Islet precursor cell (in vitro differentiated cells): ENCODE measurements at places on chromosomes 7 and 10.

DNA sequence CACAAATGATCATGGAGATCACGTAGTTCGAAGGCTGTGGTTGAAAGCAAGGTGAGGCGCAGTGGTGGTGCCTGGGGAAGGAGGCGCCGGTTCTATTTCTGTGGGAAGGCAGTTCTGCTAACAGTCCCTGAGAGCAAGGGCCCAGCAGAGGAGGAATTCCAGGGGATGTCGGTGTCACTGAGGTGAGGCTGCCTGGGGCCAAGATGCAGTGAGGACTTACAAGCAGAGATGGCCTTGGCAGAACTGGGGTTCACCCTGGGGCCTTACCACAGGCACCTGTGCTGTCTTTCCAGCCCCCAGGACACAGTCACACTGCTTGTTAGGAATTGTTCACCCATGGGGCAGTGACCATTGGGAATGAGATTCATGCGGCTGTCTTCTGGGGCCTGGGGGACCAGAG lies 26.7 kb downstream of the GBX1 start:
- DNase-seq = peak; percentile 31

- DNase-seq = peak; percentile 88
Measured at GRCh38 chr7:101922631-101923601, 105.5 kb downstream of the CUX1 start.

DNA sequence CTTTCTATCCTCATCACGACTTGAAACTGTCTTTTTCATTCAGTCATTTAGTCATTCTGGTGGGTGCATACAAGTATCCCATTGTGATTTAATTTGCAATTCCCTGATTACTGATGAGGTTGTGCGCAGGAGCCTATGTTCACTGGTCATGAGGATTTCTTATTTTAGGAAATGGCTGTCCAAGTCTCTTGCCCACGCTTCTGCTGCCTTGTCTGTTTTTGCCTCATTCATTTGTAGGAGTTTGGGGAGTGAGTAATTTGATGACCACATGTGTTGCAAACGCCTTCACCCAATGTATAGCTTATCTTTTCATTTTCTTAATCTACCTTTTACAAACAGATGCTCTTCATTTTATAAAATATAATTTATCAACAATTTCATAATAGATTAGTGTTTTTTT lies 127.3 kb downstream of the ARHGAP22 start:
- DNase-seq = no peak

GRCh38 chr7:20894806-20895205 lies 108.1 kb upstream of the SP8 start:
- no peak for DNase-seq

GRCh38 chr10:50512743-50513416 lies 110.9 kb downstream of the SGMS1 start:
- DNase-seq = no peak

GRCh38 chr7:156865493-156865892 lies 27.5 kb downstream of the LMBR1 start:
- no peak for DNase-seq

- DNase-seq = no peak
Measured at GRCh38 chr7:93092757-93093370, 24.9 kb downstream of the SAMD9 start.

DNA sequence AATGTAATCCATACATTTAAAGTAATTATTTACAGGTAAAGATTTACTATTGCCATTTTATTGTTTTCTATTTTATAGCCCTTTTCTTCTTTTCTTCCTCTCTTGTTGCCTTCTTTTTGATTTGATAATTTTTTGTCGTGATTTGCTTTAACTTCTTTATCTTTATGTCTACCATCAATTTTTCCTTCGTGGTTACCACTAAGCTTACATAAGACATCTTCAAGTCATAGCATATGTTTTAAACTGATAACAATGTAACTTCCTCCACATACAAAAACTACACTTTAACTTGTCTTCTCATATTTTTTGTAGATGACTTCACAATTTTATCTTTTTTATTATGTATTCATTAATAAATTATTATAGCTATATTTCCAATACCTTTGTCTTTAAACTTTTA lies 316.6 kb downstream of the PLXDC2 start:
- DNase-seq = no peak

- no peak for DNase-seq
Measured at GRCh38 chr7:158907390-158907789, 51.0 kb downstream of the DYNC2I1 start.

GRCh38 chr10:98481404-98481945 lies 34.7 kb upstream of the HPS1 start:
- DNase-seq = no peak

DNA sequence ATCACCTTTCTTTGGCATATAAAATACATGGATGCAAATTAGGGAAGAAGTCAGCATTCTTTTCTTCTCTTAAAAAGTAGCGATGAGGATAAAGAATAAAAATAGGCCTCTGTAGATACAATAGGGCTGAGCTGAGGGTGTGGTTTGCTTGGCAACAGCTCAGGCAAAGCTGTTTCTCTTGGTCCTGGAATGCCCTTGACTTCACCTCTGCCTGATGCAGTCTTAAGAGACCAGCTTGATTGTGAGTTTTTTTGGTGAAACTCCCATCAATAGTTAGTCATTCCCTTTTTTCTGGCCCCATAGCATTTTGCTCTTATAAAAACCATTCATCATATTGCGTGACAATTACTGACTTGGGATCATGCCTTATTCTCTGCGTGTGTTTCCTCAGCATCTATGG lies 42.1 kb upstream of the MKLN1 start:
- DNase-seq = no peak

- DNase-seq = no peak
Measured at GRCh38 chr7:103525937-103526336, 79.9 kb upstream of the SLC26A5 start.

GRCh38 chr7:154841731-154842331 lies 161.1 kb downstream of the PAXIP1 start:
- DNase-seq = no peak

GRCh38 chr10:110681023-110681681 lies 37.0 kb downstream of the RBM20 start:
- DNase-seq = peak; percentile 88

- DNase-seq = peak; percentile 25
Measured at GRCh38 chr7:84633-85020, 107.7 kb upstream of the FAM20C start.

- DNase-seq = peak; percentile 91
Measured at GRCh38 chr10:81873932-81874816, 820 bp upstream of the NRG3 start.

GRCh38 chr10:1241322-1241890 lies 185.2 kb downstream of the WDR37 start:
- peak; percentile 51 for DNase-seq

- no peak for DNase-seq
Measured at GRCh38 chr7:151238924-151239836, 6.9 kb downstream of the CHPF2 start.

DNA sequence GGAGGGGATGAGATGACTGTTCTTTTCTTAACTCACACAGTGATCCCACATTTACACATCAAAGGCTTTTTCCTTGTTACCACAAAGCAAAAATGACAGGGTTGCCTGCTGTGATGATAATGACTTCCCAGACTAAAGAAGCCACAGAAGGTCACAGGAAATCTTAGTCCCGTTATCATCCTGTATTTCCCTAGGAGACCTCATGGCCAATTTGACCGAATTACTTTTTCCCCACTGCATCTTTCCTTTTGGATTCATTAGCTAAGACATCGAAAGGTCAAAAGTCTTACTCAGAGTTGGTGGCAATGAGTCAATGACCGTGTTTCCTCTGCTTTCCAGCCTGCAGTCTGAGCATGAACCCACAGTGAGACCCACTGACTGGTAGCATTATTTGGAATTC lies 130.1 kb upstream of the INHBA start:
- DNase-seq = no peak

DNA sequence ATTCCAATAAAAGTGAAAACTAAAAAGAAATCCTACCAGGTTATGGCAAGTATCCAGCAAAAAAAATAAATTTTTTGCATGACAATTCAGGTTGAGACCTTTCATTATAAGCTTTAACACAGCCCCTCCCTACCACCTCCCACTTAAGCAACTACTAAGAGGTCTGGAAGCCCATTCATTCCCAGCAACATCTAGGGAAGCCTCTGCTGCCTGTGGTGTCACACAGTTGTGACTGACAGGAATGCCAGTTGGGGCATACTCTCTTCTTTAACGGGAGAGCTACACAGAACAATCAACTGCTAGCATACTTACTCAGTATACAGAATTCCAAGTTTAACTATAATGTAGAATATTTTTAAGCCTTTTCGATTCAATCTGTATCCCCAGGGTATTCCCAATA lies 27.8 kb downstream of the ABI1 start:
- DNase-seq = peak; percentile 56

- peak; percentile 71 for DNase-seq
Measured at GRCh38 chr7:35424869-35425495, 171.1 kb upstream of the TBX20 start.

DNA sequence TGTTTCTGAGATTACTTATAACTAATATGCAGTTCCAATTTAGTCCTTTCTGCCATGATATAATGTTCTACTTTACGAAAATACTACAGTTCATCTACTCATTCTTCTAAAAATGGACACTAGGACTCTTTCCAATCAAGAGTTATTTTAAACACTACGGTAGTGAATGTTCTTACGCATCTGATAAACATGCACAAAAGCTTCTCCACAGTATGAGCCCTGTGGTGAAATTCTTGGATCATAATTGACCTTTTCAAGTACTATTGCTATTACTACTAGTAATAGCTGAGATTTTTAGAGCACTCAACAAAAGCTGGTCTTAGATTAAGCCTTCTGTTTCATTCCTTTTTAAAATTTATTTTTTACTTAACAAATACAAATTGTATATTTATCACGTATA lies 106.4 kb downstream of the CH25H start:
- DNase-seq = no peak

DNA sequence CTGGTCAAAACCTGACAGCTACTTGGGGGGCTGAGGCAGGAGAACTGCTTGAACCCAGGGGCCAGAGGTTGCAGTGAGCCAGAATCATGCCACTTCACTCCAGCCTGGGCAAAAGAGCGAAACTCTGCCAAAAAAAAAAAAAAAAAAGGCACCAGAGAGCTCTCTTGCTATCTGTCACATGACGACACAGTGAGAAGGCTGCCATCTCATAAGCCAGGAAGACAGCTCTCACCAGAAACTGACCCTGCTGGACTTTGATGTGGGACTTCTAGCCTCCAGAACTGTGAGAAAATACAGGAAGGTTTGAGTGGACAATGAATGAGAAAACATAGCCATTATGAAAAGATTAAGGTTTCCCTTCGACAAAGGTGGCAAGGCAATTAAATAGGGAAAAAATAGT lies 51.1 kb upstream of the KCNIP2 start:
- no peak for DNase-seq

- no peak for DNase-seq
Measured at GRCh38 chr10:132404169-132404880, 7.3 kb downstream of the PWWP2B start.

DNA sequence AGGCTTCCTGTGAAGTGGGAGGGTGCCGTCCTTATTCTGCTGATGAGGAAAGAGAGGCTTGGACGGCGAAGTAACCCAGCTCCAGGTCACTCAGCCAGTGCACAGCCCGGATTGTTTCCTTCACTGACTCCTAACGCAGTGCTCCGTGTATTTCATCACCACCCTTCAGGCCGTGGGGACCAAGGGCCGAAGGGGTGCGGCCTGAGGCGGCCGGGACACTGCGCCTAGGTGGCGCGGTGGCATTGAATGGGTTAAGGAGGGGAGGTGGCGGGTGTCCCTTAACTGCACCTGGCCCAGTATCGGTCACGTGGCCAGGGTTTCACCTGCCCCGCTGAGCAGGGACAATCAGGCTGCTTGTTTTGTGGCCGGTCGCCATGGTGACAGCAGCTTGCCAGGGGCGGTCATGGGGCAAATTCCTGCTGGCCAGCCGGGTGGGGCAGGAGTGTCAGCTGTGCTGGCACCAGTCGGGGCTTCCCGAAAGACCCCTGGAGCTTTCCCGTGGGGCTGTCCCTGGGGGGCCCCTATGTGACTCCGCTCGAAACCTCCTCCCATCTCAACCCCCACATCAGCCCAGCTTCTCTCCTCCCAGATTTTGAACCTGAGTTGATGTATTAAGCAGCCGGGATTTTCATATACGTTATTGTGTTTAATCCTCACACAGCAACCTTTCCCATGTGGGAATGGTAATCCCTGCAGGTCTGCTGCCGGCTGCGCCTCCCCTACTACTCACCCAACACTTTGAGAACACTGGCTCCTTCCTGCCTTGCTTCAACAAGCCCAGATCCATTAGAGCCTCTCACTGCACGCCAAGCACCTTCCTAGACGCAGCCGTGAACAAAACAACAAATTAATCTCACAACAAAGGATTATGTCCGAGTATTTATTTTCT lies 4.4 kb upstream of the ABHD11 start:
- DNase-seq = peak; percentile 96

GRCh38 chr7:137734221-137734620 lies 112.6 kb downstream of the DGKI start:
- no peak for DNase-seq

GRCh38 chr7:157587051-157587804 lies 250.4 kb downstream of the DNAJB6 start:
- no peak for DNase-seq

DNA sequence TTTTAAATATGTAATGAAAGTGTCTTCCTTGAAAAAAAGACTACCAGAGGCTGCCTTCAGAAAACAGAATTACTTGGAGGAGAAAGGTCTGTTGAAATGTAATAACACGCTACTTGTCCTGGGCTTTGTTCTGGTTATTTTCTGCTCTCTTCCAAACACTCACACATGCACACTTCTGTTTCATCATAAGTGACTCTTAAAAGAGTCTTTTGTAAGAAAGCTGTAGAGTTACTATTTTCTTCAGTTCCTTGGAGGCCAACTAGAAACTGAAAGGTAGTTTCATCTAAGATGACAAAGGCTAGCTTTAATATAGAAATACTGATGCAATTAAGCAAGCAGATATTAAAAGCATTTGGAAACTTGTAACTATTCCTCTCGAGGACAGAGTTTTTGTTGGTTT lies 39.1 kb downstream of the TASOR2 start:
- DNase-seq = no peak

DNA sequence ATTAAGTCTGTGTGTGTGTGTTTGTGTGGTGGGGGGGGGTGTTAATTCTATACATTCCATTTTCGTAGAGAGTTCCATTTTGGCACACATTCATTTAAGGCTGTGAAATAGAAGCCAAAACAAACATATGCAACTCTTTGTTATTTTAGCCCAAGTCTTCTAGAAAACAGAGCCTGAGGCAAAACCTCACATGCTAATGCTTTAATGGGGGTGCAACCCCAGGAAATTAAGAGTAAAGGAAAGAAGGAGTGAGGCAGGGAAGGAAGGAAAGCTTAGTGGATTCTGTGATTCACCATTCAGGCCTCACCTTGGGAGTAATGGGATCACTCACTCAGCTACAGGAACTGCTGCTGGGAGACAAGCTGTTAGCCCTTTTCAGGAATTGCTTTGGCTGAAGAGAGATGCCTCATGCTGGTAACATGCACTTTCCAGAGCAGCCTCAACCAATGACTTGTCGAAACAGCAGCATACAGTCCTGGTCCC lies 73.0 kb upstream of the CTTNBP2 start:
- DNase-seq = peak; percentile 84

- DNase-seq = no peak
Measured at GRCh38 chr7:75861636-75862035, 17.2 kb upstream of the RHBDD2 start.

GRCh38 chr7:158093156-158093796 lies 494.3 kb downstream of the PTPRN2 start:
- peak; percentile 41 for DNase-seq

- no peak for DNase-seq
Measured at GRCh38 chr7:36396150-36396549, 6.5 kb downstream of the ANLN start.

- DNase-seq = peak; percentile 64
Measured at GRCh38 chr10:71216751-71217265, 4.4 kb downstream of the UNC5B start.

GRCh38 chr10:117175215-117175900 lies 21.9 kb upstream of the KCNK18 start:
- DNase-seq = peak; percentile 55

GRCh38 chr7:33547880-33548279 lies 357.5 kb upstream of the BMPER start:
- no peak for DNase-seq
